ENCODE measurements at places on chromosomes 3 and 15. TPM values are rescaled to one million over a fixed set of nuclear protein-coding genes. Genes with fewer than 3 reads are reported as not detected.
A peak's percentile ranks its signal among the peaks of the same experiment; 100 is the strongest.

- no peak for DNase-seq
Measured at GRCh38 chr15:69074843-69075224, 60.3 kb downstream of the NOX5 start.

DNA sequence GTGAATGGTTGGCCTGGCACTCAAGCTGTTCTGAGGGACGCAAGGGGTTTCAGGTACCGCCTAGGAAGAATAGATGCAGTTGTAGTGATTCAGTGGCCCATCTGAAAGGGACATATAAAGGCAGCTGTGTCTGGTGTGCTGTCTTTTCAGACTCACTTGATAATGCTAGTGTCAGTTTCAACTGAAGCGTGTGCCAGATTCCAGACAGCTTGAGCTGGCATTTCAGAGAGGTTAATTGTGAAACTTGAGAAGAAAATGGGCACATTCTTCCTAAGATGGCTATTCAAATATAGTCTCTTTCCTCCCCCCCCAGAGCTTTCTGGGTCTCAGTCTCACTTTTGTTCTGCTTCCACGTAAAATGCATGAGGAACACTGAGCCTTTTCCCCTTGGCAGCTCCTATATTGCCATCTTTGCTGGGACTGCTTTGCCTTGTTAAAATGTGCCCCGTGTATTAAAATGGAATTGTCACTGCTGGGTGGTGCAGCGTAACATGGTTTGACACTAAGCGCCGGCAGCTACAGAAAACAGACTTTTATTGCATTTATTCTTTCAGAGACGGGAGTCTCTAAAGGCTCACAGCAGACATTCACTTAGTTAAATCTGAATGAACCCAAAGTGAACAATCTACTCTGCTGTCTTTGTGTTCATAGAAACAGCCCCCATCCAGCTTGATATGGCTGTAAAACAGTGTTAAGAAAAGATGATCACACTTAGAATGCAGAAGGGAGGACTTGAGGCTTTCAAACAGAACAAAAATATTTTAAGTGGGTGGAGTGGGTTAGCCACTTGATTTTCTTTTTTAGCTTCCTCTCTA is 478.7 kb downstream of the RBMS3 start:
- no peak for DNase-seq

DNA sequence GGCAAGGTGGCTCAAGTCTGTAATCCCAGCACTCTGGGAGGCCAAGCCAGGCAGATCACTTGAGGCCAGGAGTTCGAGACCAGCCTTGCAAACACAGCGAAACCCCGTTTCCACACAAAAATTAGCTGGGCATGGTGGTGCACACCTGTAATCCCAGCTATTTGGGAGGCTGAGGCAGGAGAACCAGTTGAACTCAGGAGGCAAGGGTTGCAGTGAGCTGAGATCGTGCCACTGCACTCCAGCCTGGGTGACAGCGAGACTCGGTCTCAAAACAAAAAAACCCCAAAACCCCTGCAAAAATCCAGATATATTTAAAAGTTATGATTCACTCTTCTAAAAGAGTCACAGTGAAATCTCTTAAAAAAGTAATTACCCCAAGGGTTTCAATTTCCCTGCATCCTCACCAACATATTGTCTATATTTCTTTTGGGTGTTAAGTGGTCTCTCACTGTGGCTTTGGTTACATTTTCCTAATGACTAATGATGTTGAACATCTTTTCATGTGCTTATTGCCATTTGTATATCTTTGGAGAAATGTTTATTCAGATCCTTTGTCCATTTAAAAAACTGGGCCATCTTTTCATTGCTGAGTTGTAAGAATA is 73.2 kb upstream of the UBP1 start:
- DNase-seq = no peak

- DNase-seq = no peak
Measured at GRCh38 chr15:78002996-78003395, 74.5 kb downstream of the TBC1D2B start.

GRCh38 chr3:104040896-104041295 is 1325.8 kb upstream of the ALCAM start:
- DNase-seq = no peak

DNA sequence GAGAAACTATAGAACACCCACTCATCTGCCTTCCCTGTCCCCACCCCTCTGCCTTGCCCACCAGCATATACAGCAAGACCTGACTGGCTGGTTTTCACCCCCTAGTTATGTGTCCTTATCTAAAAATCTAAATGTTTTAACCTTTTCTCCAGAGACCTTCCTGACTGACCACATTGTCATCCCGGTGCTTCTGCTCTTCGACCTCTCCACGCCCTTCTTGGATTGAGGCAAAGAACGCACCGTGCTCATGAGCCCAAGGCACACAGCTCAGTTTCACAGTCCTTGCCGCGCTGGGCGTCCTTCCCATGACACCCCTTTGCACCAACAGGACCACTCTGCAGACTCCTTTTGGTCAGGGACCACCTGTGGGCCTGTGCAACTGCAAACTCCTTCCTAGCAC is 62.7 kb downstream of the B3GNT5 start:
- no peak for DNase-seq

DNA sequence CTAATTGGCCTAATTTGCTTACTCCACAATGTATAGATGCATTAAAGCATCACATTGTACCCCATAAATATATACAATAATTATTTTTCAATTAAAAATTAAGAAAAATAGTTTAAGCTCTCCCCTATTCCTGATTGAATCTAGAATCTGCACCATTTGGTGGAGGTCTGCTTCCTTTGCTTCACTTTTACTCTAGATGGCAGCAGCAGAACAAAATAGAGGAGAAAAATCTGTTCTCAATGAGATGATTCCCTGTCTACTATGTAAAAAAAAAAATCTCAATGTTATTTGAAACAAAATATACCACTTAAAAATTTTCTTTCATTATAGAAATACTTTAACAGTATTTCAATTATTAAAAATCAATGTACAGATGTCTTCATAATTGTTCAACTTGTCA is 109.6 kb upstream of the FXR1 start:
- no peak for DNase-seq

DNA sequence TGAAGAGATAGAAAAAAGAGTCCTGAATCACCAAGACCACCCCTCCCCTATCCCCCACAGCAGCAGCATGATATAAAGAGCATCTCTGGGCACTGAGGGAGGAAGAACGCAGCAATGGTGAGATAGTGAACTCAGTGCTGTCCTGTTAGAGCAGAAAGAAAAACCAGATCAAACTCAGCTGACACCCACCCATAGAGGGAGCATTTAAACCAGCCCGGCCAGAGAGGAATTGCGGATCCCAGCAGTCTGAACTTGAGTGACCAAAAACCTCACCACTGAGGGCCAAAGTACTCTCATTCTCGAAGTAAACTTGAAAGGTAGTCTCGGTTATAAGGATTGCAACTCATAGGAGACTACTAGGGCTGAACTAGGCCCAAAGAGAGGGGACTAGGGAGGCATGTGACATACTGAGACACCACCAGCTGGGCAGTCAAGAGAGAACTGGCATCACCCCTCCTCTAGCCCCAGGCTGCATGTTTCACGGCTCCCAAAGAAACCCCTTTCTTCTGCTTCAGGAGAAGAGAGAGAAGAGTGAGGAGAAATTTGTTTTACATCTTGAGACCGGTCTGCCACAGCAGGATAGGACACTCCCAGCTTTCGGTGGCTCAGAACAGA is 39.2 kb upstream of the TGFBR2 start:
- no peak for DNase-seq

GRCh38 chr3:88149101-88149508 is 654 bp upstream of the C3orf38 start:
- DNase-seq = peak; percentile 29

GRCh38 chr3:144549166-144549565 is 577.5 kb downstream of the DIPK2A start:
- DNase-seq = no peak

GRCh38 chr3:123809597-123809996 is 74.5 kb downstream of the MYLK start:
- no peak for DNase-seq

GRCh38 chr3:17670749-17671148 is 71.7 kb downstream of the TBC1D5 start:
- no peak for DNase-seq

- no peak for DNase-seq
Measured at GRCh38 chr3:108669208-108669607, 79.7 kb downstream of the DZIP3 start.

DNA sequence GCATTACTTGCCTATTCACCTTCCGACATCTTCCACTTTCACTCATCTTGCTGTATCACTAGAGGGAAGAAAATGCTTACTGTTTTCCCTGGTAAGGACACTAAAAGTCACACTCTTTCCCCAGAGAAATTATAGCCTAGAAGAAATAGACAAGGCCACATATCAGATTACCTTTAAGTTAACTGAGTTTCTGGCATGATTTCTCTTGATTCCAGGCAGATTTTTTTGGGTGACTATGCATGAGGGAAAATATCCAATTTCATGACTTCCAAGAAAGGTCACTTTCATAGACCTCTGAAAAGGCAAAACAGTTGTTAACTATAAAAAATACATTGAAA is 30.3 kb downstream of the TCF12 start:
- no peak for DNase-seq

DNA sequence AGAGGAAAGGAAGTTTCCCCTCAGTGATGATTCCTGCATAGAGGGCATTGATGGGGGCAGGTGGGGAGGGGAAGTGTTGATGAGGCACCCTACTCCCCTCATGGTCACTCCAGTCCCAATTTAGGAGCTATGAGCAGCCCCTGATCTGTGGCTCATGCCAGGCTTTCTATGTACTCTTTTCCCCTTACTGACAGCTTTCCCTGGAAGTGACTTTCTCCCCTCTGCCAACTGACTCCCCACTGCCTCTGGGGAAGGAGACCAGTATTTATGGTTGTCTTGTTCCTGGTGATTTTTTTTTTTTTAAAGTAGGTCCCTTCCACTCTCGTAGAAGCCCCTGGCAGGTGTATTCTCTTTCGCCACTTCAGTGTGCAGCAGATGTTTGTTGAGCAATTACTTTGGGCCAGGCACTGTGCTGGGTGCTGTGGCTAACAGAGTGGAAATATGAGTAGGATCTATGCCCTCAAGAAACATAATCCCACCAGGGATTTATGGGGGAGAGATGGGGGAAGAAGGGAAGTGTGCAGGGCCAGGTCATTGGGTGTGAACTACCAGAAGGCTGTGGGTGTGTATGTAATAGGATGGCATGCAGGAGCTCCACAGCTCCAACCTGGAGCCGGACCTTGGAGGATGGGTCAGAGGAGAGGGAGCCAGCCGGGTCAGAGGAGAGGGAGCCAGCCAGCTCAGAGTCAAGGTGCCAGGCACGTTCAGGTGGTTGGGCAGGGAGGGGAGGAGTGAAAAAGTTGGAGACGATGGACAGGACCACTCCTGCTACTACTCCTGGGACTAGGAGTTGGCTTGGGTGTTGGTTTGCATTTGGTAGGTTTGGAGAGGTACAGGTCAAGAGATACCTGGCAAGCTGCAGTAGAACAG is 3.5 kb downstream of the SMAD6 start:
- no peak for DNase-seq

- no peak for DNase-seq
Measured at GRCh38 chr3:174159604-174160003, 699.5 kb upstream of the NAALADL2 start.

DNA sequence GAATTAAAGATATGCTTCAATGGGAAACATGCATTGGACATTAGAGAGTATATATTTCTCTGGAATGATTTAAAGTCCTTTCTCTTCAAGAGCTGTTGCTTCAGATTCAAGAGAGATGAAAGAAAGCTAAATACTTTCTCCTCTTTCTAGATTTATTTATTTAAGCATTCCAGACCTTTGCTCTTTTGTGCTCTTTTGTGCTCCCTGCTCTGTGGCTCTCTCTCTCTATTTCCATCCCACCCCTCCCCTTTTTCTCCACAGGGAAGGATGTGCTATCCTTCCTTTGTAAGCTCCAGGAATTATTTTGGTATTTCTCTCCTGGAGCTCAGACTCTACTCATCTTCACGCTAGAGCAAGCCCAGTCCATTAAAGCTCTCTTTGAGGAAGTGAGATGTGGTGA is 871.9 kb upstream of the GBE1 start:
- DNase-seq = no peak

GRCh38 chr3:73614419-73614818 is 10.3 kb downstream of the PDZRN3 start:
- DNase-seq = no peak

- no peak for DNase-seq
Measured at GRCh38 chr15:59276225-59277178, 69.9 kb downstream of the LDHAL6B start.

- DNase-seq = no peak
Measured at GRCh38 chr15:101808201-101808600, 3.8 kb upstream of the OR4F15 start.

DNA sequence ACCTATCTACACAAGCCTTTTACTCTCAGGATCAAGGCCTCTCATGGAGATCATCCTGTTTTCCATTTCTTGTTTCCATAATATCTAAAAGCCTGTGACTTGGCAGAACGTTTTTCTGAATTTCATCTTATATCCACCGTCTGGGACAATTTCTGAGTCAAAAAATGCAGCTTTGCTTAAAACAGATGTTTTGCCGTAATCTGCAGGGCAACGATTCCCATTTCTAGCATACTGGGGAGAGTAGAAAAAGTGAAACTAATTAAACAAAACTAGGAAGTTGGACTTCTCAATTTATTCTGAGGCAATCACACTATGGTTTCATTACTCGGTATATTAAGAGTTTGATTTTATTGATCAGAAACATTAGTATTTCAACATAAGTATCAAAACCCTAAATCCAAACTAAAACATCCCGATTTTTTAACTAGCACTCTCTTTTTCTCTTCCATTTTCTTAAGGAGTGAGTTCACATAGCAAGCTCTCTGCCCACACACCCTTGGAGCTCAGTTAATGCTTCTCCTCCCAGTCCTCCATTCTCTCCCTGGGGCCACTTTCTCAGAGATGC is 33.6 kb downstream of the SPATA12 start:
- DNase-seq = no peak

GRCh38 chr3:151230646-151231045 is 27.6 kb upstream of the GPR171 start:
- peak; percentile 69 for DNase-seq

- no peak for DNase-seq
Measured at GRCh38 chr3:66898155-66898554, 100.0 kb upstream of the KBTBD8 start.

DNA sequence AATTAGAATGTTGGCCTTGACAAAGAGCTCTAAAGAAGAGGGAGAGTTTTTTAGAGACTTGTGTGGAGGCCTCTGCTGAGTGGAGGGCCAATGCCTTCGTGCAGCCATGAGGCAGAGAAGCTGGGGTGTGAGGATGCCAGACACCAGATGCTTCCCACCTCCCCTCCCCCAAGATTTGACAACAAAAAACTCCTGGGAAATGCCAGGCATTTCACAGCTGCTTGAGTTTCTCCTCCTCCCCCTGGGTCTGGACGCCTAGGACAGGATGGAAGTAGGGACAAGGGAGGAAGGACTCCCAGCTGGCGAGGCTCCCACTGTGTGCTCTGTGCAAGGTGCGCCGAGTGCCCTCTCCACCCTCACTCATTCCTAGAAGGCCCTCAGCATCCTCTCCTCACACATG is 20.1 kb downstream of the TGM4 start:
- no peak for DNase-seq

GRCh38 chr3:57820479-57820878 is 64.4 kb downstream of the SLMAP start:
- DNase-seq = no peak

CHRNA5 gene
- not detected for polyA plus RNA-seq

SOX14 gene
- not detected for polyA plus RNA-seq

CERS3 gene
- polyA plus RNA-seq = 0.04 TPM

THUMPD3 gene
- 13.1 TPM for polyA plus RNA-seq

CYP1A2 gene
- polyA plus RNA-seq = not detected

RTP3 gene
- not detected for polyA plus RNA-seq

ADAMTS7 gene
- not detected for polyA plus RNA-seq

TLR9 gene
- polyA plus RNA-seq = not detected

CAV3 gene
- not detected for polyA plus RNA-seq

MAP3K13 gene
- polyA plus RNA-seq = 30.9 TPM

KLF15 gene
- not detected for polyA plus RNA-seq

PARP9 gene
- 43.3 TPM for polyA plus RNA-seq

C3orf80 gene
- not detected for polyA plus RNA-seq

AP4E1 gene
- 4.1 TPM for polyA plus RNA-seq

EBLN2 gene
- polyA plus RNA-seq = 0.27 TPM

All from CD14-positive monocyte (primary cell).